WTC11 (cell line): ENCODE measurements at places on chromosomes 2 and 18. TPM values are rescaled to one million over a fixed set of nuclear protein-coding genes. Genes with fewer than 3 reads are reported as not detected.

CYP27A1 gene
- total RNA-seq = 5.6 to 9.3 TPM (median 8.1 TPM) in 3 replicates

EPHA4 gene
- total RNA-seq = 6.7 to 11.0 TPM (median 6.8 TPM) in 3 replicates

SLC4A3 gene
- total RNA-seq = 7.8 to 9.9 TPM (median 8.7 TPM) in 3 replicates

INO80B gene
- 15.8 to 20.2 TPM (median 17.3 TPM) in 3 replicates for total RNA-seq

SAG gene
- total RNA-seq = 0.14 TPM in 1 of 3 replicates, not detected in the others

CPLX4 gene
- total RNA-seq = not detected in 3 replicates

TBR1 gene
- total RNA-seq = not detected in 3 replicates

NCKAP5 gene
- 0.50 to 0.82 TPM (median 0.55 TPM) in 3 replicates for total RNA-seq

PER2 gene
- 4.1 to 6.6 TPM (median 5.5 TPM) in 3 replicates for total RNA-seq

AKAIN1 gene
- not detected in 3 replicates for total RNA-seq

CDH2 gene
- total RNA-seq = 15.9 to 17.3 TPM (median 16.9 TPM) in 3 replicates

KDM3A gene
- total RNA-seq = 34.2 to 46.2 TPM (median 45.4 TPM) in 3 replicates

MC5R gene
- total RNA-seq = 0.14 to 0.27 TPM (median 0.15 TPM) in 3 replicates

ALK gene
- 0.09 to 0.11 TPM in 2 of 3 replicates, not detected in the other for total RNA-seq

SLC9A4 gene
- total RNA-seq = 0.09 to 0.11 TPM in 2 of 3 replicates, not detected in the other

ERMN gene
- total RNA-seq = 0.50 to 0.59 TPM in 2 of 3 replicates, not detected in the other

MAP3K19 gene
- not detected in 3 replicates for total RNA-seq

SPP2 gene
- total RNA-seq = not detected in 3 replicates

SLC5A7 gene
- 0.05 TPM in 1 of 3 replicates, not detected in the others for total RNA-seq

RAX gene
- total RNA-seq = 0.57 to 0.94 TPM (median 0.89 TPM) in 3 replicates

INO80D gene
- total RNA-seq = 30.9 to 34.1 TPM (median 33.2 TPM) in 3 replicates

IL1RL2 gene
- total RNA-seq = 0.11 TPM in 1 of 3 replicates, not detected in the others

ABCG5 gene
- total RNA-seq = not detected in 3 replicates

LYPD6 gene
- 4.8 to 5.1 TPM (median 5.0 TPM) in 3 replicates for total RNA-seq

LONRF2 gene
- total RNA-seq = 0.33 to 0.57 TPM (median 0.55 TPM) in 3 replicates

INHA gene
- total RNA-seq = 1.1 to 1.8 TPM (median 1.4 TPM) in 3 replicates

DHRS9 gene
- not detected in 3 replicates for total RNA-seq

COQ10B gene
- total RNA-seq = 17.7 to 21.7 TPM (median 19.9 TPM) in 3 replicates

DYNAP gene
- total RNA-seq = 0.46 to 0.94 TPM (median 0.50 TPM) in 3 replicates

CELF4 gene
- total RNA-seq = 2.6 to 3.3 TPM (median 2.9 TPM) in 3 replicates

CBLN2 gene
- not detected in 3 replicates for total RNA-seq

MREG gene
- 22.4 to 23.8 TPM (median 23.0 TPM) in 3 replicates for total RNA-seq

EHBP1 gene
- total RNA-seq = 30.9 to 36.4 TPM (median 35.3 TPM) in 3 replicates
